Panc1 (cell line): ENCODE measurements at places on chromosomes 1 and 21. TPM values are rescaled to one million over a fixed set of nuclear protein-coding genes. Genes with fewer than 3 reads are reported as not detected.

DNA sequence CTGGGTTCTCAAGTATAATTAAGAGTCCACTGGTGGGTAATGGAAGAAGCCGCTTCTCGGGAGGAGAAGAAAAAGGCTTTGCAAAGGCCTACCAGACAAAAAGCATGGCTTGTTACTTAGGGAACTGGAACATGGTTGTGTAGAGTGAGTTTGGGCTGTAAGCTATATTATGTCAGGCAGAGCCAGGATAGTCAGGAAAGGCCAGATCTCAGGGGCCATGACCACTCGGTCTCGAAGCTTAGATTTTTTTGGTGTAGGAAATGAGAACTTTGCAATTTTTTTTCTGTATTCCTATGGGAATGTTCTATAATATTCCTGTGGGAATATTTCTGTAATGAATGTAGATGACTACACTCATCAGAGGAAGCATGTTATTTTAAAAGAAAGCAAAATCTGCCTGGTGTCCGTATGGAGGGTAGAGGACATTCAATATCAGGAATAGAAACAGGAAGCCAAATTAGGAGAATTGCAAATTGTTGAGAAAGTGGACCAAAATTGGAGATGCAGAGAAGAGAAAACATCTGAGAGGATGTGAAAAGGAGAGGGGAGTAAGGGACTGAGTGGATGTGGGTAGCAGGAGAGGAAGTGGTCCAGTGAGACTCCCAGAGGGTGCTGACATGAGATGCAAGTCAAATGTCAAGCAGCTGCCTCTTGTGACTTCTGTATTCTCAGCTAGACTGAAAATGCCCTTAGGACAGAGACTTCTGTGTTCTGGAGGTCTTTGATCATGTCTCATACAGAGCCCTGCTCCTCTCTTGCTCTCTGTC lies 45.2 kb upstream of the HAO2 start:
- DNase-seq = no peak

- no peak for DNase-seq
Observed at GRCh38 chr1:167387251-167387910, 130.9 kb downstream of the CD247 start.

GRCh38 chr1:62356257-62356835 lies 37.1 kb upstream of the KANK4 start:
- DNase-seq = no peak

- DNase-seq = no peak
Observed at GRCh38 chr1:20058531-20058930, 11.5 kb upstream of the PLA2G5 start.

DNA sequence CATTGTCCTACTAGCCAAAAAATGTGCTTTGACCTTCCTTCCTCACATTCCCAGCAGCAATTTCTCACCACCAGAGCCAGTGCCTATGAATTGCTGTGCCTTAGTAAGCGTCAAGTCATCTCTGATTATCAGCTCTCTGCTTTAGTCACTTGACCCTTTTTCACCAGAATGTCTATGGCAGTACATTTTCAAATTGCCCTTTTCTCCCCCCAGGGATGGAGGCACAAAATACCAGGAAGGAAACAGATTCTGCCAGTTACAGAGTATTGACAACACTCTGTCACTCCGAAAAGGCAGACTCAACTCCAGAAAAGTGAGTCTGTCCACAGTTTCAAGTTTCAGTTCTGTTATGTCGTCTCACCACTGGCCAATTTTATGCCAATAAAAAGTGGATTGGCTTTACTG lies 167.4 kb downstream of the TNFSF18 start:
- DNase-seq = no peak

- DNase-seq = no peak
Observed at GRCh38 chr1:211551638-211552460, 27.1 kb downstream of the SLC30A1 start.

GRCh38 chr1:200588698-200589097 lies 31.9 kb downstream of the KIF14 start:
- DNase-seq = no peak

- DNase-seq = no peak
Observed at GRCh38 chr1:197955486-197956394, 38.6 kb downstream of the LHX9 start.

Gene GOLT1A
- total RNA-seq = 0.49 TPM

Gene CFAP126
- not detected for total RNA-seq
